ENCODE measurements at places on chromosomes 4 and X. TPM values are rescaled to one million over a fixed set of nuclear protein-coding genes. Genes with fewer than 3 reads are reported as not detected.

The MAGEA6 gene
- total RNA-seq = 85.4 TPM

The UCHL1 gene
- 98.2 TPM for total RNA-seq

The MED28 gene
- total RNA-seq = 4.3 TPM

The YY2 gene
- total RNA-seq = 1.4 TPM

The ASB5 gene
- total RNA-seq = not detected

The DACH2 gene
- total RNA-seq = not detected

The CCNB3 gene
- 0.48 TPM for total RNA-seq

The PPP2R3B gene
- total RNA-seq = 7.7 TPM

The ASB9 gene
- 12.3 TPM for total RNA-seq

The SPANXA2 gene
- total RNA-seq = 75.6 TPM

The CLCN5 gene
- 10.8 TPM for total RNA-seq

The PLP1 gene
- 3.3 TPM for total RNA-seq

The TRO gene
- total RNA-seq = 9.9 TPM

The ATP2B3 gene
- not detected for total RNA-seq

The TLR10 gene
- not detected for total RNA-seq

The PCSK1N gene
- total RNA-seq = 0.59 TPM

The GLRA3 gene
- total RNA-seq = not detected

The ARX gene
- total RNA-seq = not detected

The HERC5 gene
- total RNA-seq = 6.1 TPM

The INTS6L gene
- total RNA-seq = 5.5 TPM

The RAI2 gene
- total RNA-seq = not detected

The EGFL6 gene
- not detected for total RNA-seq

The DMD gene
- total RNA-seq = 2.0 TPM

The PPEF1 gene
- total RNA-seq = not detected

The EFHC2 gene
- not detected for total RNA-seq

The PDZD4 gene
- total RNA-seq = 0.68 TPM

The FMR1NB gene
- not detected for total RNA-seq

The CXCL5 gene
- total RNA-seq = 2.7 TPM

The TMA16 gene
- 35.1 TPM for total RNA-seq

The OTUD6A gene
- total RNA-seq = not detected

The ARMCX2 gene
- total RNA-seq = 27.3 TPM

The CCDC149 gene
- total RNA-seq = 4.1 TPM

The CTAG1B gene
- total RNA-seq = not detected

The HTRA3 gene
- 7.8 TPM for total RNA-seq

The GNPDA2 gene
- 25.3 TPM for total RNA-seq

The CFAP299 gene
- not detected for total RNA-seq

The S100P gene
- total RNA-seq = not detected

The TENM3 gene
- total RNA-seq = 18.2 TPM

The CD38 gene
- total RNA-seq = 0.10 TPM

The MAGEA3 gene
- total RNA-seq = 116 TPM

The CXCL1 gene
- total RNA-seq = 24.3 TPM

The SFRP2 gene
- 10.5 TPM for total RNA-seq

The ATG4A gene
- total RNA-seq = 11.7 TPM

The TMSB15A gene
- 27.1 TPM for total RNA-seq

The MTTP gene
- 0.39 TPM for total RNA-seq

The MAGEA2 gene
- total RNA-seq = 28.7 TPM

The XAGE5 gene
- not detected for total RNA-seq

The EVC gene
- 13.9 TPM for total RNA-seq
